ENCODE measurements at places on chromosomes 5 and 9. TPM values are rescaled to one million over a fixed set of nuclear protein-coding genes. Genes with fewer than 3 reads are reported as not detected.

- DNase-seq, result no peak
Measured at GRCh38 chr9:91202736-91203283, 158.9 kb downstream of the AUH start.

Gene SHISAL2B
- 2.1 TPM for total RNA-seq

Gene FGF1
- total RNA-seq, result 43.1 TPM

Gene SV2C
- 0.09 TPM for total RNA-seq

All from omental fat pad (tissue), 4 donors.